ENCODE measurements at places on chromosomes 13 and 19. TPM values are rescaled to one million over a fixed set of nuclear protein-coding genes. Genes with fewer than 3 reads are reported as not detected.

DNA sequence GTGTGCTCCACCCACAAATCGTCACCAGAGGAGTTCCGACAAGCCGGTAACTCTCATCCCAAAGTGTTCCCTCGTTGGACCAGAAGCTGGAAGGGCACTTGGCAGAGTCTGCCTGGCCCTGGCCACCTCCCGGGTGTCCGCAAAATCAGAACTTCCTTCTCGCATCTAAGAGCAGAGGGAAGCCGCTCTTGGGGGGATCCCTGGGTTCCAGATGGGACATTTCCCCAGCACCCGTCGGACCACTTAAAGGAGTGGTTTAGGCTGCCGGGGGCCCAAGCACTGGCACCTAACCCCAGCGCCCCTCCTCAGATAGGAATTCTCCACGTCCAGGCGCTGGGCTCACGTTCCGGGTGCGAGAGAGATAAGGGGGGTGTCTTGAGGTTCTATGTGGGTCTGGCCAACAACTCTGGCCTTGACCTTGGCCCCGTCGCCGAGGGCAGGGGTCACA lies 857 bp upstream of the MAP2K7 start:
- no peak for DNase-seq

- no peak for DNase-seq
These were observed 66.7 kb downstream of the SUCLA2 start for GRCh38 chr13:47934371-47934770.

DNA sequence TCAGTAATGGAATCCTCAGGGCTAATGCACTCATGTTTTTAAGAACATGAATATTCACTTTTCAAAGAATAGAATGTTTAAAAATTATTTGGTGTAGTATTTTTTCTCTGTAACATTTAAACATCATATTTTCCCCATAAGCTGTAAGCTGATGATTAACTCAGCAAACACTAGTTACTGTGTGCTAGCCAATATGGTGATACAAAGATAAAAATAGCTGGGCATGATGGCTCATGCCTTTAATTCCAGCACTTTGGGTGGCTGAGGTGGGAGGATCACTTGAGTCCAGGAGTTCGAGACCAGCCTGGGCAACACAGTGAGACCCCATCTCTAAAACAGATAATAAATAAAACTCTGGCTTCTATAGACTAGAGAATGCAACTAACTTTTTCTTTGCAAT lies 13.2 kb downstream of the RNF17 start:
- no peak for DNase-seq

DNA sequence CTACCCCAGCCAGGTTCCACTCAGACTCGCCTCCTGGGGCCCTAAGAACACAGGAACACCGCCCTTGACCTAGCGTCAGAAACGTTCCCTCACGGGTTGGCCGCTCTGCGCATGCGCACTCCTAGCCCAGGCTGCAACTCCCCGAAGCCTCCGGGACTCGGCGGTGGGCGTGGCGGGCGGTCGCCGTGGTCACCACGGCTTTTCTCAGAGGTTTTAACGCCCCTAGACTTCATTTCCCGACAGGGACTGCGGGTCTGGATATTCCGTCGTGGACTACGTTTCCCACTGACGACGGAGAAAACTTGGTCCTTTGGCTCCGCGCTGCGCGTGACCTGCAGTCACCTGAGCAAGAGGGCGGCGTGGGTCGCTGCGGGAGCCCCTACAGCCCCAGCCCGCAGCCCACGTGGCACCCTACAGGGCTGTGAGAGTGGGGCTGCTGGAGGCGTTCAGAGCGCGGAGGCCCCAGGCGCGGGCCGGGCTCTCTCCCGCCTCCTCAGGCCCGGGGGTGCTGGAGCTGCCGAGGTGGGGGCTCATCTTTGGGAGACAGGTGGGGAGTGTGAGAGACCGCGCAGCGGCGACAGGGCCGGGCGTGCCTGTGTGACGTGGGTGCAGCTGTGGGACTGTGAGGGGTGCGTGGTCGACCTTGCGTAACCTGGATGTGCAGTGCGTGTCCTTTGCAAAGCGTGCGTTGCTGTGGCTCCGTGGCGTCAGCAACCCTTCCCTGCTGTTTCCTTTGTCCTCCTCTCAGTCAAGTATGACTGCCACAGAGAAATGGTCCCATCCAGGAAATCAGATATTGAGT lies 38.0 kb upstream of the ZNF573 start:
- DNase-seq = no peak

GRCh38 chr13:58087566-58087965 lies 456.0 kb downstream of the PCDH17 start:
- no peak for DNase-seq

TMEM145 gene
- 0.43 TPM for polyA plus RNA-seq

Data from forelimb muscle (tissue), 1 donor.